ENCODE measurements at places on chromosomes 6 and 20. TPM values are rescaled to one million over a fixed set of nuclear protein-coding genes. Genes with fewer than 3 reads are reported as not detected.

GTPBP2 gene
- 77.6 TPM for total RNA-seq

- peaks cover 4% of the 10 kb centered on the region for H3K27me3 ChIP-seq
- no peaks in the 10 kb centered on the region for H3K4me1 ChIP-seq
- DNase-seq = no peak
- H3K36me3 ChIP-seq = no peaks in the 10 kb centered on the region
- H3K4me3 ChIP-seq = no peak overlapping the region
Observed at GRCh38 chr6:138803331-138803730, 7.4 kb downstream of the ECT2L start.

GRCh38 chr6:125170376-125170775, 16.8 kb downstream of the TPD52L1 start:
- H3K4me3 ChIP-seq = no peak overlapping the region
- no peak overlapping the region for H3K27ac ChIP-seq
- H3K4me1 ChIP-seq = no peaks in the 10 kb centered on the region

- H3K36me3 ChIP-seq = no peaks in the 10 kb centered on the region
- no peak overlapping the region for H3K27ac ChIP-seq
- no peak for DNase-seq
- peaks cover 3% of the 10 kb centered on the region for H3K27me3 ChIP-seq
Observed at GRCh38 chr20:4766631-4767030, 44.9 kb downstream of the PRND start.

GRCh38 chr6:159404296-159404695, 235.1 kb downstream of the FNDC1 start:
- no peaks in the 10 kb centered on the region for H3K4me1 ChIP-seq
- no peaks in the 10 kb centered on the region for H3K27me3 ChIP-seq
- H3K27ac ChIP-seq = no peak overlapping the region
- H3K4me3 ChIP-seq = no peak overlapping the region

DNA sequence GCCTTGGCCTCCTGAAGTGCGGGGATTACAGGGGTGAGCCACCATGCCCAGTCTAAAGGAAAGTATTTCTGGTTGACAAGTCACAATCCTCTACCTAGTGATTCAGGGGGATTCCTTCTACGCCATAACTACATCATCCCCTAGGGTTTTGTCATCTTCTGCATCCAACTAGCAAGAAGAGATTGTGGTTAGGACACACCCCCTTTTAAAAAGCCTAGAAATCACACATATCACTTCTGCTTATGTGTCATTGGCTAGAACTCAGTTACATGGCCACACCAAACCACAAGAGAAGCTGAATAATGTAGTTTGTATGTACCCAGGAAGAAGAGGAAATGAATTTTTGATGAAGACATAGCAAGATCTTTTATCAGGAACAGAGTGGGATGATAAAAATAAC, 14.7 kb upstream of the CHD6 start:
- H3K4me3 ChIP-seq = no peak overlapping the region
- no peaks in the 10 kb centered on the region for H3K36me3 ChIP-seq
- H3K4me1 ChIP-seq = no peaks in the 10 kb centered on the region
- H3K27me3 ChIP-seq = peaks cover 2% of the 10 kb centered on the region

RAET1L gene
- not detected for total RNA-seq

GRCh38 chr6:13992417-13993055, 67.8 kb downstream of the RNF182 start:
- no peaks in the 10 kb centered on the region for H3K36me3 ChIP-seq
- H3K4me1 ChIP-seq = no peaks in the 10 kb centered on the region
- no peak for DNase-seq
- no peak overlapping the region for H3K4me3 ChIP-seq
- no peak overlapping the region for H3K27ac ChIP-seq

DNA sequence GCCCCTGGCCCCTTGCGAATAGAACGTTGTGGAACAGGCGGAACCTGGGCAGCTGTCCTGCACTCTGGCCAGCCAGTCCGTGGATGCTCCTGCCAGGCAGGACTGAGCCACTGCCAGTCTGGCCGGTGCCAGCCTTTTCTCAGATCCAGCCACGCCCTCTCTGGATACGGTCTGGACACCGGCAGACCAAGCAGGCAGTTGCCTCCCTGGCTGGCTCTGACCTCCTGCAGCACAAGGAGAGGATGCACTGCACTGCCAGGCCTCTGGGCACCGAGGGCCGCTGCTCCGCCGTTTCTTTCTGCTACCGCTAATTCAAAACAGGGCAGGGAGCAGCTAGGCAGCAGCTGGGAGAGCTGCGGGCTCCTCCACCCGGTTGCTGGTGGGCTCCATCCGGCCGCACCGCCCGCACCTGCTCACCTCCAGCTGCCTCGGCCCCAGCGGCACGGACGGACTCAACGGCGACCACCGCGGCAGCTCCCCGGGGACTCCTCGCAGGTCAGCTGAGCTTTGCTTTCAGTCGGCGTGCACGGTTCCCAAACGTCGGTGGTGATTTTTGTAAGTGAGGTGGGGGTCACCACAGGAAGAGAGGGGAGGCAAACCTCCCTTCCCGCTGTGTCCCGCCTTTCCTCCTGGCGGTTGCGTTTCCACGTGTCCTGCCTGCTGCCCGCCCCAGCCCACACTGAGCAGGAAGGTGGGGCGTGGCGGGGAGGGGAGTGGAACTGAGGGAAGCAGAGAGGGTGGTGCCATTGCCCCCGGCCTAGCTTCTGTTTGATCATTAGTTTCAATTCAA, 30.3 kb upstream of the AFDN start:
- H3K4me1 ChIP-seq = no peaks in the 10 kb centered on the region
- no peaks in the 10 kb centered on the region for H3K36me3 ChIP-seq
- peaks cover 34% of the 10 kb centered on the region for H3K27me3 ChIP-seq
- no peak overlapping the region for H3K27ac ChIP-seq

DNA sequence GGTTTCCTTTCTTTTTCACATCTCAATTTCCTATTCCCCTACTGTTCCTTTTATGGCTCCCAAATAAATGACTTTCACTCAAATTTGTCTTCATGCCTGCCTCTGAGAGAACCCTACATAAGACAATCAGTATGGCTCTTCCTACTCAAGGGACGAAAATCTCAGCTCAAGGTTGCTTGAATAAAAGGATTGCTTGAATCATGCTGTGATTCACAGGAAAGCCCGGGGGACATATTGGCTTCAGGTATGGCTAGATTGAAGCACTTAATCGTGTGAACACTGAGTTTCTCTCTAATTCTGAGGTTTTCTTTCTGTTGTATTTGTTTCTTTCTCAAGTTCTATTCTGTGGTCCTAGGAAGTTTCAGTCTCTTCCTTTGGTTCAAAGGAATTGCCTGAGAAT, 140.3 kb upstream of the SULF2 start:
- no peak overlapping the region for H3K4me3 ChIP-seq
- H3K36me3 ChIP-seq = no peaks in the 10 kb centered on the region
- no peaks in the 10 kb centered on the region for H3K4me1 ChIP-seq
- peaks cover 15% of the 10 kb centered on the region for H3K27me3 ChIP-seq
- no peak for DNase-seq

MLIP gene
- total RNA-seq = 11.6 TPM

CYP24A1 gene
- not detected for total RNA-seq

SRSF12 gene
- 0.18 TPM for total RNA-seq
